ENCODE measurements at places on chromosomes 5 and 9.

DNA sequence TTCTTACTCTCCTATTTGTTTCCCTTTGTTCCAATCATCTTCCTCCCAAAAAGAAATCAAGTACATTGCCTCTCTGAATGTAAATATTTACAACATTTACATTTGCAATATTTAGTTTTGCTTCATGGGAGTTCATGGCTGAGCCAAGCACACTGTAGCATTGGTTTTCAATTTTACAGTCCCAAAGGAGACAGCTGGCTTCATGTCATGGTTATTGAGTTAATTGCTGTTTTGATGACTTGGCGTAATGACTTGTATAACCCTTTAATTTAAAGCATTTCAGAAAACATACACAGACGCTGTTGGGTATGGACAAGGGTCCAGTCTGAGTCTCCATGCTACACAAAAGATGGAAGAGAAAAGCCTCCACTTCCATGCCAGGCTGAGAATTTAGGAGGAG is 25.6 kb upstream of the VLDLR start:
- DNase-seq, result no peak

DNA sequence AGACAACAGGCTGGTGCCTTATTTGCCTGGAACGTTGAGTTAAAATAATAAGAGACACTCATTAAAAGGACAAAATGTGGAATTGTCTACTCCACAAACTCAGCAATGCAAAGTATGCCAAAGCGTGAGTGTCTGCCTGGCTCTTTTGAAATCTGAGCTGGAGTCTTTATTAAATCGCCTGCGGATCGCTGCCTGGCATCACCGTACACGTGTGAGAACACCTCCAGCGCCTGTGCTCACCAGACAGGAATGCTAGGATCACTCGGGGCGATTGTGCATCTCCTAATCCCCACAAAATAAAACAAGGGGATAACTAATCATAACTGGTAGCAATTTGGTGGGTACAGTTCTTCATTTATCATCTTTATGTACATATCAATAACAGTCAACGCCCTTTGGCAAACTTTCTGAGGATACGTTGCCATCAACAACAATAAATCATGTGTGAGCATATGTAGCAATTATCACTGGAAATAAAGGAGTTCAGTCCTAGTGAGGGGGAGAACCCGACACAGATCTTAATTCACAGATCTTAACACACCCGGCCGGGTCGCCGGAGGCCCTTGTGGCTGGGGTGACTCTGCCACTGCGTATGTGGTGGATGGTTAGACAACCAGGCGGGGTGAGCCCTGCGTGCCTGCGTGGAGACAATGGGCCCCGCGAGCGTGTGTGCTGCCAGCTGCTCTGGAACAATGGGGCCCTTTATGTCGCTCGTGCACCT is 284.9 kb upstream of the IRX1 start:
- DNase-seq, result no peak

GRCh38 chr5:163453705-163454104 is 6.2 kb downstream of the NUDCD2 start:
- DNase-seq, result no peak

DNA sequence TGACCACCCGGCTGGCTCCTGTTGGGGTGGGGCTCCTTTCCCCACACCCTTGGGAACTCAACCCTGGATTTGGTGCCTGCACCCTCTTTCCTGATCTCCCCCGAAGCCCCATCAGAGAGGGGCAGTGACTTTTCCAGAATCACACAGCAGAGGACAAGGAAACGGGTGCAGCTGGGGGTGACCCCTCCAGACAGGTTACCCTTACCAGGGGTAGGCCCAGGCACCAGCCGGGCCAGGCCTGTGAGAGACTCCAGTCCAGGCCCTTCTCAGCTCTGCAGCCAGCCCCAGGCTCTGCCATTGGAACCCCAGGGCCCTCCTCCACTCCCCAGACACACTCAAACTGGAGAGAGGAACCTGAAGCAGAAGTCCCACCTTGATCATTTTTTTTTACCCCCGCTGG is 19.0 kb upstream of the PHYHD1 start:
- DNase-seq, result no peak

DNA sequence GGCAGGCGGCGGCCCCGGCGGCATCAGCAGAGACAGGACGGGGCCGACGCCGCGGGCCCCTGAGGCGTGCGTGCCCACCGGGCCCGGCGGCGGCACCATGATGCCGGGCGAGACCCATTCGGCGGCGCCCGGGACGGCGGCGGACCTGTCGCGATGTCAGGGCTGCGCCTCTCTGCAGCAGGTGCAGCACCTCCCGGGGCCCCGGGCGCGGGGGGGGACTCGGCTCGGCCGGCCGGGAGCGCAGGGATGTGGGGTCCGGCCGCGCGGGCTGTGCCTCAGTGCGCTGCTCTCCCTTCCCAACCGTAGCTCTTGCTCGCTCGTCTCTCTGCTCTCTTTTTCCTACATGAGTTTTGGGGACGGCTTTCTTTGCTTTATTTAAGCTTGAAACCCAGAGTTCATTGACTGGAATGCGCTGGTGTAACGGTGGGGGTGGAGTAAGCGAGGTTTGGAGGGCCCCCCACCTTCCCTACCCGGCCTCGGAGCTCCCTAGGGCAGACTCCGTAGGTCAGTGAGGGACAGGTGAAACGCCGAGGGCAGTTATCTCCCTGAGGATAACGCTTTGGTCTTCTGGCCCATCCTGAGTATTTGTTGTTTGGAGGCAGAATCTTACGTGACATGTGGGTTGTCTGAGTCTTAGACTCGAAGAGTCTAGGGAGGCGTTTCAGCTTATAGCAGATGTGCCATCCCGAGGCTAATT is 490 bp downstream of the ICE1 start:
- no peak for DNase-seq
